ENCODE measurements at places on chromosomes 6 and 20. TPM values are rescaled to one million over a fixed set of nuclear protein-coding genes. Genes with fewer than 3 reads are reported as not detected.

BMP7 gene
- not detected for total RNA-seq

OR2H2 gene
- total RNA-seq: not detected

CEP85L gene
- 13.6 TPM for total RNA-seq

PRDM13 gene
- total RNA-seq: not detected

CST11 gene
- total RNA-seq: not detected

TBXT gene
- total RNA-seq: not detected

MEI4 gene
- not detected for total RNA-seq

GSTA2 gene
- not detected for total RNA-seq

SLC22A3 gene
- not detected for total RNA-seq

IL20RA gene
- total RNA-seq: 1.2 TPM

TFAP2B gene
- total RNA-seq: not detected

SIM1 gene
- total RNA-seq: not detected

MARCKS gene
- total RNA-seq: 57.1 TPM

SLCO4A1 gene
- total RNA-seq: 0.89 TPM

MCUR1 gene
- 8.9 TPM for total RNA-seq

DAAM2 gene
- total RNA-seq: 0.29 TPM

MMP24 gene
- total RNA-seq: 0.86 TPM

ZNF184 gene
- total RNA-seq: 3.5 TPM

CCR6 gene
- not detected for total RNA-seq

C6orf58 gene
- total RNA-seq: not detected

COL21A1 gene
- 0.89 TPM for total RNA-seq

SNAP25 gene
- total RNA-seq: 4.3 TPM

TOX2 gene
- total RNA-seq: 24.8 TPM

All from myometrial cell (primary cell).